Activated CD4-positive, alpha-beta T cell treated with anti-CD3 and anti-CD28 coated beads, Interleukin-2, amount 10 ng/mL, durations not matched to agents 24 days and 14 days (primary cell): ENCODE measurements at places on chromosomes 6 and 20.

DNA sequence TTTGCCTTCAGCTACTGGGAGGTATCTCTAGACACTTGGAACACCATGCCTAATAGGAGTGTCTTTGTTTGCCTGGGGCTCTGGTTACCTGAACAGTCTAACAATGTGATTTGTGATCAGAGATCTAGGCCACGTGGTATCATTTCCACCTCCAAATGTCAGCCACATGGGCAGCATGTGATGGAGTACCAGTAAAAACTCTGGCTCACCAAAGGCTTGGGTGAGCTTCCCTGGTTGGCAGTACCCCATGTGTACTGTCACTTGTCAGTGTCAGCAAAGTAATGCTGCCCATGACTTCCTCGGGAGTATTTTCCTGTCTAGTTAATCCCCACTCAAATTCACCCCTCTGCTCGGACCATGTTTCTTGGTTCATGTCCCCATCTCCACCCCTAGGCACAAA, 195.2 kb upstream of the LRFN2 start:
- no peak for DNase-seq
- H3K36me3 ChIP-seq: no peaks in the 10 kb centered on the region
- peaks cover 12% of the 10 kb centered on the region for H3K27me3 ChIP-seq

GRCh38 chr6:31485055-31485454, 12.9 kb upstream of the MICB start:
- H3K27me3 ChIP-seq: no peaks in the 10 kb centered on the region
- peaks cover 6% of the 10 kb centered on the region for H3K4me1 ChIP-seq
- no peaks in the 10 kb centered on the region for H3K36me3 ChIP-seq
- no peak overlapping the region for H3K4me3 ChIP-seq
- DNase-seq: no peak
- H3K27ac ChIP-seq: no peak overlapping the region

GRCh38 chr6:104795363-104795762, 64.4 kb downstream of the HACE1 start:
- H3K27ac ChIP-seq: no peak overlapping the region
- no peak overlapping the region for H3K4me3 ChIP-seq
- no peaks in the 10 kb centered on the region for H3K27me3 ChIP-seq
- H3K4me1 ChIP-seq: peaks cover 4% of the 10 kb centered on the region

- H3K4me3 ChIP-seq: no peak within 1 kb of the TSS
- peaks cover 3% of the 10 kb centered on the region for H3K27me3 ChIP-seq
- no peak within 1 kb of the TSS for H3K27ac ChIP-seq
- H3K4me1 ChIP-seq: peaks cover 2% of the 10 kb centered on the region
- no peaks in the 10 kb centered on the region for H3K36me3 ChIP-seq
These were observed at the start of gene C6orf118 for GRCh38 chr6:165308926-165309731. Gene C6orf118, minus strand, starts transcription at chr6:165309605. Its CDS starts 19 bp downstream, at chr6:165309586.

- DNase-seq: peak; percentile 60
- H3K4me3 ChIP-seq: peak overlapping the region; percentile 99
- peaks cover 6% of the 10 kb centered on the region for H3K36me3 ChIP-seq
- peaks cover 23% of the 10 kb centered on the region for H3K4me1 ChIP-seq
- peaks cover 11% of the 10 kb centered on the region for H3K27me3 ChIP-seq
- no peak overlapping the region for H3K27ac ChIP-seq
These were observed 2.7 kb upstream of the TRERF1 start for GRCh38 chr6:42454428-42454791.

GRCh38 chr6:88477413-88477812, 311.3 kb upstream of the CNR1 start:
- no peaks in the 10 kb centered on the region for H3K4me1 ChIP-seq
- no peak for DNase-seq
- no peak overlapping the region for H3K27ac ChIP-seq
- H3K4me3 ChIP-seq: no peak overlapping the region

DNA sequence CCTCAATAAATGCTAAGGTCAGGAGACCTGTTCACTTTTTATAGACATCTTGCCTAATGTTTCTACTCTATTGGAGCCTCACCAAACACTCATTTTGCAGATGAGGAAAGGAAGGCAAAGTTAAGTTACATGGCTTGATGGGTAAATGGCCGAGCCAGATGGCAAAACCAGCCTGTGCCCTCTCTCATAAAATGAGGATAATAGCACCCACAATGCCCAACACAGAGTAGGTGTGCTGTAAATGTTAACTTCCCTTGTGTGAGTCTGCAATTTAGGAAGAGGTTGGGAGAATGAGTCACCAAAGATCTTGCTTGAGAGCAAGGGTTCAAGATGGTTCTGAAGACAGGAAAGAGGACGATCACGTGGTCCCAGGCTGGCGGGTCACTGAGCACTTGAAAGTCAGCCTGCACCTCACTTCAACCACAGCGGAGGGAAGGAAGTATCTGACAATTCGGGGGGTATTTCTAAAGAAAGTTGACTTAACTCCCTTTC, 3.3 kb downstream of the KCNK5 start:
- no peaks in the 10 kb centered on the region for H3K27me3 ChIP-seq
- peak overlapping the region; percentile 94 for H3K4me3 ChIP-seq
- DNase-seq: peak; percentile 88
- peak overlapping the region; percentile 86 for H3K27ac ChIP-seq
- H3K36me3 ChIP-seq: peaks cover 65% of the 10 kb centered on the region

- no peaks in the 10 kb centered on the region for H3K4me1 ChIP-seq
- H3K27me3 ChIP-seq: no peaks in the 10 kb centered on the region
These were observed 430.4 kb downstream of the GJA1 start for GRCh38 chr6:121865811-121866210.

GRCh38 chr20:35206802-35207201, 19.7 kb upstream of the MMP24 start:
- DNase-seq: no peak
- H3K27ac ChIP-seq: no peak overlapping the region
- no peaks in the 10 kb centered on the region for H3K27me3 ChIP-seq
- no peak overlapping the region for H3K4me3 ChIP-seq
- no peaks in the 10 kb centered on the region for H3K4me1 ChIP-seq
- peaks cover 2% of the 10 kb centered on the region for H3K36me3 ChIP-seq

GRCh38 chr6:68572525-68572924, 62.6 kb upstream of the ADGRB3 start:
- no peaks in the 10 kb centered on the region for H3K4me1 ChIP-seq
- DNase-seq: peak; percentile 65
- H3K27me3 ChIP-seq: no peaks in the 10 kb centered on the region
- no peaks in the 10 kb centered on the region for H3K36me3 ChIP-seq

- no peak for DNase-seq
- no peaks in the 10 kb centered on the region for H3K36me3 ChIP-seq
- H3K4me3 ChIP-seq: no peak overlapping the region
- peaks cover 5% of the 10 kb centered on the region for H3K27me3 ChIP-seq
These were observed 112.0 kb downstream of the GPR63 start for GRCh38 chr6:96725296-96725695.

DNA sequence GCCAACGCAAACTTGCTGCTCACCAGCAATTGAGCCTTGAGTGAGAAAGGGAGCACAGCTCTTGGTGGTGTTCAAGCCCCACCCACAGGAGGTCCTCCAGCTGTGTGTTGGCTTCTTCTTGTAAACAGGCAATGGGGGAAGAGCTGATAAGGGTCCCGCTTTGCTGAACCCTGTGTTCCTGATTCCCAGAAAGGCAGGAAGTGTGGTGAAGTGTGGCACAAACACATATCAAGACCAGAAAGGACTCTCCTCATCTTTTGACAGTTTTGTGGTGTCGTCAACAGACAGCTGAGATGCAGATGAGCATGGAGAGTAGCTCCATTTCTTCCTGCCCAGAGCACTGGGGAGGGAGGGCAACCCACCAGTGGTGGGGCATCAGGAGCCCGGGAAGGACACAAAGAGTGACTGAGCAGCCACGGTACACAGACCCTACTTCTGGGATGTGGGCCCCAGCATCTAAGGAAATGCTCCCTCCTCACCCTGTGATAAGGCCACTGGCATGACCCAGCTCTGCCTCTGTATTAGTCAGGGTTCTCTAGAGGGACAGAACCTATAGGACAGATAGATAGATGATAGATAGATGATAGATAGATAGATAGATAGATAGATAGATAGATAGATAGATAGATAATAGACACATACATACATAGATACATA, 188.9 kb upstream of the TAB2 start:
- H3K27me3 ChIP-seq: no peaks in the 10 kb centered on the region
- H3K4me3 ChIP-seq: peak overlapping the region; percentile 72
- peak; percentile 90 for DNase-seq
- peak overlapping the region; percentile 97 for H3K27ac ChIP-seq

DNA sequence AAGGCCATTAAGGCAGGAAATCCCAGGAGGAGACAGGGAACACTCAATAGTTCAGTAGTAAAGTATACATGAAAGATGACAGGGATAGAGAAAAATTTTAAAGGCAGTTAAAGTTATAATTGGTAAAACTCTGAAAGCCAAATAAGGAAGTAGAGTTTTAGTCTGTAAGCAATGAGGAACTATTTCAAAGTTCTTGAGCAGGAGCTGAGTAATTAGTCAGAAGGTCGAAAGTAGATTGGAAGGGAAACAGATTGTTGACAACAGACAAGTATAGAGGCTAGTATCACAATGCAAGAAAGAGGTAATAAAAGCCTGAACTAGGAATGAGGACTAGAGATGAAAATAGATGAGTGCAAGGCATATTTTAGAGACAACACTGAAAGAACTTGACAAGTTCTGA, 150.3 kb downstream of the CDK19 start:
- no peaks in the 10 kb centered on the region for H3K27me3 ChIP-seq
- no peak for DNase-seq
- H3K36me3 ChIP-seq: peaks cover 15% of the 10 kb centered on the region
- no peak overlapping the region for H3K4me3 ChIP-seq
- H3K27ac ChIP-seq: no peak overlapping the region

- H3K27me3 ChIP-seq: peaks cover 13% of the 10 kb centered on the region
- no peak overlapping the region for H3K27ac ChIP-seq
- DNase-seq: no peak
- no peak overlapping the region for H3K4me3 ChIP-seq
- peaks cover 2% of the 10 kb centered on the region for H3K4me1 ChIP-seq
These were observed 195.9 kb downstream of the SASH1 start for GRCh38 chr6:148538261-148539190.

DNA sequence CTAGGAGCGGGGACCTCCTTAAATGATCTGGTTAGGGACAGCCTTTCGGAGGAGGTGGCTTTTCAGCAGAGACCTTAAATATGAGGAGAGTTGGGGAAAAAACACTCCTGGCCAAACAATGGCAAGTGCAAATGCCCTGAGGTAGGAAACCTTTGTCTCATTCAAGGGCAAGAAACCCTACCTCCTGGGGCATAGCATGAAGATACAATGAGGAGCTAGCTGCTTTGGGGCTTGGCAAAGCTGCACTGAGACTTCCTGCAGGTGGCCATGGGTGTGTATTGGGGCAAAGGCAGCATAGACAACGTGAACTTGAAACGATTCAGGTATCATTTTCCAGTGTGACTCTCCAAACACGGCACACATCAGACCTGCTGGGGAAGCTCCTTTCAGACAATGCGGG, 30.7 kb downstream of the PMEPA1 start:
- no peak overlapping the region for H3K27ac ChIP-seq
- peaks cover 27% of the 10 kb centered on the region for H3K27me3 ChIP-seq
- no peak overlapping the region for H3K4me3 ChIP-seq
- peaks cover 2% of the 10 kb centered on the region for H3K4me1 ChIP-seq
- no peak for DNase-seq
- H3K36me3 ChIP-seq: no peaks in the 10 kb centered on the region

DNA sequence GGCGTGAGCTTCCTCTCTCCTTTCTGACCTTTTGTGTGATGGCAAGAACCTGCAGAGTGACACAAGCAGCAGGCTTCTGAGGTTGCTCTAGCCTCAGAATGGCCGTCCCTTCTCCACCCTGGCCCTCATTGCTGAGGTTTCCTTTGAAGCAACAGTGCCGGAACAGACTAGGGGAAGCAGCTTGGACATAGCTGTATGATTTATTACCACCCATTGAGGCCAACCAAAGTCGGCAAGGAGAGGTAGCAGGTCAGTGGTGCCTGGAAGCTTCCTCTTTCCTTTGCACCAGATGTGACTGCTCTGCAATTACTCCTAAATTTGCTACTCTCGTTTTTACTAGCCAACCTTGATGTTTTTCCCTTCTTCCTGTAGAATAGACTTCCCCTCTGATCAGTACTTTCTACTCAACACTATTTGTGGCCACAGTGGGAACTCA, 31.4 kb downstream of the PTPN1 start:
- no peak for DNase-seq
- H3K4me1 ChIP-seq: peaks cover 61% of the 10 kb centered on the region
- H3K4me3 ChIP-seq: peak overlapping the region; percentile 26
- H3K27me3 ChIP-seq: no peaks in the 10 kb centered on the region
- H3K36me3 ChIP-seq: peaks cover 41% of the 10 kb centered on the region

GRCh38 chr6:159739341-159739740, 12.0 kb downstream of the WTAP start:
- no peak overlapping the region for H3K4me3 ChIP-seq
- H3K4me1 ChIP-seq: peaks cover 17% of the 10 kb centered on the region
- DNase-seq: no peak
- H3K27me3 ChIP-seq: no peaks in the 10 kb centered on the region
